ENCODE measurements at places on chromosomes 13 and 19.

- DNase-seq, result no peak
Measured at GRCh38 chr13:79528356-79528755, 47.4 kb downstream of the NDFIP2 start.

- DNase-seq, result no peak
Measured at GRCh38 chr13:110689711-110690110, 16.2 kb downstream of the CARS2 start.

GRCh38 chr13:71156550-71156949 lies 710.5 kb downstream of the DACH1 start:
- no peak for DNase-seq

DNA sequence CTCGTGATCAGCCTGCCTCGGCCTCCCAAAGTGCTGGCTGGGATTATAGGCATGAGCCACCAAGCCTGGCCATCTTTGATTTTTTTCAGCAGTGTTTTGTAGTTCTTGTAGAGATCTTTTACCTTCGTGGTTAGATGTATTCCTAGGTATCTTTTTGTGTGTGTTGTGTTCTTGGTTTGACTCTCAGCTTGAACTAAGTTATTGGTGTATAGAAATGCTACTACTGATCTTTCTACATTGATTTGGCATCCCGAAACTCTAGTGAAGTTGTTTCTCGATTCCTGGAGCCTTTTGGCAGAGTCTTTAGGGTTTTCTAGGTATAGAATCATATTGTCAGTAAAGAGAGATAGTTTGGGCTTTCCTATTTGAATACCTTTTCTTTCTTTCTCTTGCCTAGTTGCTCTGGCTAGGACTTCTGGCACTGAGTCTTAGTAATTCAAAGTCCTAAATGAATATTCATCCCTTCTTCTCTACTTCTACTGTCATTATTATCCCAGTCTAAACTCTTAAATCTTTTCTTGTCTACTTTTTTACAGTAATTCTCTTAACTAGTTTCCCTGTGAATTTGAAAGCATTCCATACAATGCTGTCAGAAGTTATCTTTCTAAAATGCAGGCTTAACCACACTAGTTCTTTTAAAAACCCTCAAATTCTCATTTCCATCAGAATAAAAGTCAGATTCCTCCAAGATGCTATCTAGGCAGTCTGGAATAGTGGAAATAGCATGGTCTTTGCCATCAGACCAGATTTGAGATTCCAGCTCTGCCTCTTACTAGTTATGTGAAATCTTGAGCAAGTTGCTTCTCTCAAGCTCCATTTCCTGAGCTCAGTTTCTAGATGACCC lies 7.0 kb downstream of the GPR18 start:
- no peak for DNase-seq

- no peak for DNase-seq
Measured at GRCh38 chr19:18587962-18588610, 512 bp upstream of the REX1BD start.

GRCh38 chr13:92560883-92561282 lies 665.7 kb upstream of the GPC6 start:
- no peak for DNase-seq

DNA sequence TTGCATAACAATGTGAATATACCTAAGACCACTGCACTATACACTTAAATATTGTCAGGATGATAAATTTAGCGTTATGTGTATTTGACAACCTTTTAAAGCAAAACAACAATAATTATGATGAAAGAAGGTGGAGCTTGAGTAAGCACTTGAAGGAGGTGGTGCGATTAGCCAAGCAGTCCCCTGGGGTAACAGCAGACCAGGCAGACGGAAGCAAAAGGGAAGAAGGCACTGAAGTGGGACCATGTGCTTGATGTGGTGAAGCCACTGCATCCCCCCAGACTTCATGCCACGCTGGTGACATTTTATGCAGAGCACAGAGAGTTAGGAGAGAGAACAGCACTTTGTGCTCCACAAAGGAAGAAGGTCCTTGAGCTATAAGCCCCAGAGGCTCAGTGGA lies 58.3 kb upstream of the ZNF507 start:
- DNase-seq, result no peak

DNA sequence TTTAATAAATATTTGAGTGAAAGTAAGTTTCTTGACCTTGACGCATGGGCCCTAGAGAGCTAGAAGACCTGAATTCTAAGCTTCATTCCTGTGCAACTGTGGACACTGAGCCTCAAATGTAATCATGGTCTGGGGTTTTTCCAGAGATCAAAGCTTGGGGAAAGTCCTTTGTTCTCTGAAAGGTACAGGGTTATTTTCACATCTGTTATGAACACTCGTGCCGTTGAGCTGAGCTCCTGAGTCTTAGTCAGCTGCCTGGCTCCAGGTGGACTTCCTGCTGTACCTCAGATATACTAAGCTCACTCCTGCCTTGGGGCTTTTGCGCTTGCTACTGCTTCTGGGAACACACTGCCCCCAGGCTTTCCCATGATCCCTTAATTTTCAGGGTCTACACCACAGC lies 7.5 kb upstream of the ZBTB32 start:
- DNase-seq, result no peak

DNA sequence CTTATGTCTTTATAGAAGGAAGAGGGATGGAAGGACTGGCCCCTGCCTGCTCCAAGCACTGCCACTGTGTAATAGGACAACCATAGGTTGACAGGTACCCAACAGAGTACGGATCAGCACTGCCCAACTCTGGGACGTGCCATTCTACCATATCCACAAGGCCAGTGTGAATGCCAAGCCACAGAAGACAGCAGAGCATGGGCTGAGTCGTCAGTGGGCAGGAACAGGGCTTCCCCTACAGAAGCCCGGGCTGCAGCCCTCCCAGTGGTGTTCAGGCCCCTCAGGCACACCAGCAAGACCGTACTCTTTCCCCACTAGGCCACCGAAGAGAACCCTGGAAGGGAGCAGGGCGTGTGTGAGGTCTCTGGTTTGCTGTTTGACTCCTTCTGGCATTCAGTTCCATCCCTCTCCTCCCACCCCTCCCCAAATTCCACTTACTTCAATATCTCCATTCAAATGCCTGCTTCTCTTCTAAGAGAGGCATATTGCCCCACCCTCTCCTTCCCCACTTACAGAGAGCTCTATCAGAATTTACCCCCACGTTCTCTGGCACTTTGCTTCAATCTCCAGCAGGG lies 209.4 kb downstream of the FOXO1 start:
- DNase-seq, result no peak

DNA sequence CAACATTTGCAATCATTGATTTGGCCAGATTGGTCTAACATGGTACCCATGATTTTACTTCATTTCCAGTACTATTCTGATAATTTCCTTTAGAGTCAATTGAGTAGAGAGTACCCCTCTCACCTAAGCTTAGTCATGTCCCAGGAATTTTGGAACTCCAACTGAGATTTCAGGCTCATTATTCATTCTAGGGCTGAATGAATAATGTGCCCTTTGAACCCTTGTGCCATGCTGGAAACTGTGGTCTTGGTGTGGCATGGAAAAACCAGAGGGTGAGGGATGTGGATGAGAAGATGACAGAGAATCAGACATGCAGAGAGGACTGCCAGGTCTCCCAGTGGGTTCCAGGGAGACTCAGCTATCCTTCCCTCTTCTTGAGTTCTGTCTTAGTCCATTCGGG lies 30.2 kb downstream of the ITM2B start:
- no peak for DNase-seq

DNA sequence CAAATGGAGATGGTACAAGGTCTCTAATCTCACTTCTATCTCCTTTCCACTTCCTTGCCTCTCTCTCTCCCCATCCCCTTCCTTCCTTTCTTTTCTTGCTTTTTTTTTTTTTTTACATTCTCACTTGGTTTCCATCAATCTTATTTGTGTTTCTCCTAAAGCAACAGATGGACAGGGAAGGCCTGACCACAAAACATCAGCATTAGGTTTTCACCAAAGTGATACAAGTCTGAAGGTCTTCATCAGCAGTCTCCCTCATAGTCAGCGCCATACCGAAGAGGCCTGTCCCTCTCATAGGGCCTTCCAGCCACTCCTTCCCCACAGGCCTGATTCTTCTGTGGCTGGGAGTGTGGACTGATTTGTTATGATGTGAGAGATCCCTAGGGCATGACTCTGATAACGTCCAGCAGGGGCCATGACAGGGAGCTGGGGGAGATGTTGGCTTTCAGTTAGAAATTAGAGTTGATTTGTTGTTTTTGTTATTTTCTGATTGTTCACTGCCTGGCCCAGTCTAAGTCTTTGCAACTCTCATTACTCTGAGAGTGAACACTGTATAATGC lies 158.7 kb downstream of the SLC7A1 start:
- DNase-seq, result no peak

DNA sequence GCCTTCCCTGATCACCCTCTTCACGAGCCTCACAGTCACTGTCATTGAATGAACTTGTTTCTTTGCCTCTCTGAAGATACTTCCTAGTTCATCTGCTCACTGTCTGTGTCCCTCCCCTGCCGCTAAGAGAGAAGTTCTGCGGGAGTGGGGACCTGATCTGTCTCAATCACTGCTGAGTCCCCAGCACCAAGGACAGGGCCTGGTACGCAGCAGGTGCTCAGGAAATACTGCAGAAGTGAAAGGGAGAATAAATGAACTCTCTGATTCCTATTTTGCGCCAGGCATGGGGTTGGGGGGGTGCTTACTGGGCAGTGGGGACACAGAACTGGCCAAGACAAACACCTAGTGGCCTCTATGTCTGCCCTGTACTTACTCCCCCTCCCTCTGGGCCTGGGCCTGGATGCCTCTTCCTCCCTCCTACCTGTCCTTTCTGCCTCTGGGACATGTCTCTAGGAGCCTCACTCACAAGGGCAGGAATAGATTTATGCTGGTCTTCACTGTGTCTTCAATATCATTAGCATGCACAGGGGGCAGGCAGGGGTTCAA lies 17.5 kb downstream of the FCGBP start:
- DNase-seq, result no peak

DNA sequence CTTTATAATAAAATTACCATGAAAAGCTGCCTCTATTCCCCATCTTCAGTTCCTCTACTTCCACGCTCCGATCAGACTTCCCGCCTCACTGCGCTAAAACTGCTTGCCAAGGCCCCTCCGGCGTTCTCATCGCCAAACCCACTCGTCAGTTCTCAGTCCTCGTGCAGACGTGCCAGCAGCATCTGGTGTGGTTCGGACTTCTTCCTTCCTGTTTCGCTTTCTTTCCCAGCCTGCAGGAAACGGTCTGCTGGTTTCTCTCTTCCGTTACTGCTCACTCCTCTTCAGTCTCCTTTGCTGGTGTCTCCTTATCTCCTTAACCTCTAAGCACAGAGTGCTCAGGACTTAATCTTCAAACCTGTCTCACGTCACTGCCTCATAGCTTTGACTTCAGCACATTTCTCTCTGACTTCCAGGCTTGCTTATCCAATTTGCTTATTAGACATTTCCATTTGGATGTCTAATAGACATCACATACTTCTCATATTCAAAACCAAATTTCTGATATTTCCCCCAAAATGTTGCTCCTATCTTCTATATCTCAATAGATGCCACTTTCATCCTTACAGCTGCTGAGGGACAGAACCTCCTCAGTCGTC lies 40.3 kb downstream of the RCBTB2 start:
- peak; percentile 76 for DNase-seq

- no peak for DNase-seq
Measured at GRCh38 chr19:53055117-53055516, 10.6 kb downstream of the ERVV-2 start.

DNA sequence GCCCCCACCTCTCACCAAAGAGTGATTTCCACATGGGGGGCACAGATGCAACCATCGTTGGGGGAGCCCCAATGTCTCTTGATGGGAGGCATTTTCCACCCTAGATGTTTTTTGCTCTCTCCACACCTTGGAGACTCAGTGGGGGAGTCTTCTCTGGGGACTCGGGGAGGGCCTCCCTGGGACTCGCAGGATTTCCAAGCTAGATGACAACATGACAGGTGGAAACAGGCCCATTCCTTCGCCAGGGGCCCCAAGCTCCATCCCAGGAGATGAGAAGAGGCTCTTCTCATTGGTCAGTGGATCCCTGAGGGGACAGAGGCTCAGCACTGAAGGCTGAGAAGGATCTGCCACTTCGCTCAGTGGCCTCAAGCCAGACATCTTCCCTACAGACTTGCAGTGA lies 12.7 kb upstream of the KIR2DL4 start:
- no peak for DNase-seq

DNA sequence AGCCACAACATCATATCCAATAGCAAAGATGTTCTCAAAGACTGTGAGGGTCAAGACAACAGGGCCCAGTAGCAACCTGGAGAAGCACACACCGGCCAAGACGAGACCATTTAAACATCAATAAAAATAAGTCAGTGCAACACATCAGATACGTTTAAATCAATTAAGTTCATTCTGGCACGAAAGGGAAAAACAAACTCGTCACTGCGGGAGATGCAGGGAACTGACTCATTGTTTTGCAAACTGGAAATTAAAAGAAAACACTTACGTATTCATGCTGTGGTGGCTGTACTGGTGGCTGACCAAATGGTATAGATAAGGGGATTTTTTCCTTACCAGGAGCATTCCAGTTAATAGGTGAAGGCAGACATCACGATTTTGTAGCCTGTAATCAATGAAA lies 26.3 kb upstream of the SLC15A1 start:
- DNase-seq, result no peak

DNA sequence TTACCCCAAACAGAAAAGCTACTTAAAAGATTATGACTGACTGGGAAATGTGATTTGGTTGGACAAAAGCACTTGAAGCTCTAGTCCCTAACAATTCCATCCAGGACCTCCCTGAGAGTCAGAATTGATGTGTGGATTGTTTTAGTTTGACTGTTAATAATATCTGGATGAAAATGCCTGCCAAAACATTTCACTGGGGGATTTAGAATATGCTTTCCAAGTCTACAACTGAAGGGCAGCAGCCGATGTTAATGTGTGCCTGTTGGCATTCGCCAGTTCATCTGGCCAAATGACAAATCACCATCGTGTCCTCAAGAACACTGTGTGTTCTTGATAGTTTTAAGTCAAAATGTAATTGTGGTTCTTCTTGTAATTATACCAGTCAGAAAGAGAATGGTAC lies 76.0 kb upstream of the TSC22D1 start:
- no peak for DNase-seq

- DNase-seq, result peak; percentile 22
Measured at GRCh38 chr19:5339950-5340636, 519 bp downstream of the PTPRS start.

GRCh38 chr19:27861411-27861975 lies 1351.5 kb downstream of the UQCRFS1 start:
- DNase-seq, result no peak

- DNase-seq, result no peak
Measured at GRCh38 chr13:51831519-51831918, 13.5 kb downstream of the TMEM272 start.

All from naive thymus-derived CD8-positive, alpha-beta T cell (primary cell).